ENCODE measurements at places on chromosomes 1 and 21.

DNA sequence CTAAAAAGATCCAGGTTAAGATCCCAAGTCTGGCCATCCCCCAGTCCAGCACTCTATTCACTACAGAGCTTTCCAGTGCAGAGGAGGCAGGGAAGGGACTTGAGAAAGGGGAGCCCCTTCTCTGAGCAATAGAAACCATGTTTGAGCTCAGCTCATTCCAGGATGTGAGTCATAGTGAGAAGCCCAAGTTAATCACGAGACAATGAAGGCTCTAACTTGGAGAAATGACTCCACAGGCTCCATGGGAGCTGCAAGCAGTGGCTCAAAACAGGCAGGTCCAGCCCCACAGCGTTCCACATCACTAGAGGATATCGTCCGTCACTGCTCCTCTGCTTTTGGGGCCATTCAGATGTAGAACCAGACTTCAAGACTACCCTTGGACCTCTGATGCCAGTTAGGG is 59.1 kb downstream of the CAMK2N1 start:
- no peak for DNase-seq

DNA sequence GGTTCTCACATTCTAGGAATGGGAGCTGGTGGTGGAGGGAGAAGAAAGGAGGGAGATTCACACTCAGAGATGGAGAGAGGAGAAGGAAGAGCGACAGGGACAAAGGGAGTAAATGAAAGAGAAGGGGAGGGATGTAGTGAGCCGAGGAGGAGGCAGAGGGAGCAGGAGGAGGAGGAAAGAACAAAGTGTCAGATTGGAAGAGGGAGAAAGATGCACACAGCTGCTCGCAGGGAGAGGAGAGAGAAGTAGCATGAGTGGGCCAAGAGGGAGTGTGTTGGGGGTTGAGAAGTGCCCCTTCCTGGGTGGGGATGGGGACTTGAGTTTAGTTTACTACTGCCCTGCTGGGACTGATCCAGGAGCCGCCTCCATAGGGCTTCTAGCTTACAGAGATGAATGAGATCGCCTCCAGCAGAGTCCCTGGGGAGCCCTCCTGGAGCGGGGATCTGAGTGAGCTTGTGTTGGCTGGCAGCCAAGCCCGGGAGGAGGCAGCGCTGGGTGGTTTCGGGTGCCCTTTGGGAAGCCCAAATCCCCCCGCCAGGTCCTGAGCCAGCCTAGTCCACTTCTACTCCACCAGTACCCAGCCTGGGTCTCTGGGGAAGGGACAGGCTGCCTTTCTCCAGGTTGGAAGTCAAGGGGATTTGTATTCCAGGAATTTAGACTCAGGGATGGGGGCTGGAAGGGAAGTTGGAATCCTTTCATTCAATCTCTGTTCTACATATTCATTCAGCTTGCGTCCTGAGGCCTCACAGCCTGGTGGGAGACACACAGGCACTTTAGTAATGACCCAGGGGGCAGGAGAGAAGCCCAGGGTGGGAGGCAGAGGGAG is 20.9 kb downstream of the PTPRU start:
- DNase-seq, result no peak

DNA sequence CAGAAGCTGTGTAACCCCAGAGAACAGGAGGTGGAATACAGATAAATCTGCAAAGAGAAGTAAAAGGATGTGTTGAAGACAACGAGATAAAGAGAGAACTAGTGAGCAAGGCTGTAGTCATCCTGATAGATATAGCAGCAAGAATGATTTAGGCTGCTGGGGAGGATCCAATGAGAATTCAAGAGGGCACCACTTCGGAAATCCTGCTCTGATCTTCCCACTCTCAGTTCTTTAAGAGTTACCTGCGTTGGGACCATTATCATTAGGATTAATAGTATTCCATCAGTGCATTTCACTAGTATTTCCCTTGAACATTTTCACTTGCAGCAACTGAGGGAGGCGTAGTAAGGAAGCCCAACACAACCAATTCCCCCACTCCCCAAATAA is at the start of gene BRINP3:
Gene BRINP3, minus strand, starts transcription at position 103 of the 387 bp plus-strand sequence.
- no peak for DNase-seq

- no peak for DNase-seq
Measured at GRCh38 chr1:178134061-178134460, 40.2 kb downstream of the RASAL2 start.

DNA sequence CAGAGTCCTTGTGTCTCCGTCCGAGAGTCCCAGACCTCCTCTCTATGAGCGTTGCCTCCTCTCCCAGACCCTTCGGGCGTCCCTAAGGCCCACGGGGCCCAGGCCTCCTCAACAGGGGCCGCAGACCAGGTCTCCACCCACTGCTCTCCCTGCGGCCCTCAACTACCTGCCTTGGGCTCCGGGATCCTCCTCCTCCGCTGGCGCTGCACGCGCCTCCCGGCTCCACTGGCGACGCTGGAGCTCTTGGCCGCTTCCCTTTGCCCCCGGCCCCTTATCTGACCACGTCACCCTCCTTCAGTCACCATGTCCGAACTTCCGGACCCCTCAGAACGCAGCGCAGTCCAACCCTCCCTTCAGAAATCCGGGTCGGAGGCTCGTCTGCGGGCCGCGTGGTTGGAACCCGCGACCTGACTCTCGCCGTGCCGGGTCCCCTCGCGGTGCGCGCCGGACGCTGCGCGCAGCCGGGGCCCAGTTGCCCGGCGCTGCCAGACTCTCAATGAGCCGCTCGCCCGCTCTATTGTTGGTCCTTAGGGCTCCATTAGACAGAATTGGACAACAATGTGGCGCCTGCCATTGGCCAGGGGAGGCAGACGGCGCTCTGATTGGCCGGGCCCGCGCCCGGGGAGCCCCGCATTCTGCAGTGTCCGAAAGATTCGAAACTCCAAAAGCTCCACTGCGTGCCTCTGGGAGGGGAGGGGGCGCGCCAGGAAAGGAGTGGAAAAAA is at the start of gene DMRTA2:
Gene DMRTA2, minus strand, starts transcription at position 498 of the 724 bp plus-strand sequence. CDS start 1,907 bp downstream, outside the sequence.
- no peak for DNase-seq

DNA sequence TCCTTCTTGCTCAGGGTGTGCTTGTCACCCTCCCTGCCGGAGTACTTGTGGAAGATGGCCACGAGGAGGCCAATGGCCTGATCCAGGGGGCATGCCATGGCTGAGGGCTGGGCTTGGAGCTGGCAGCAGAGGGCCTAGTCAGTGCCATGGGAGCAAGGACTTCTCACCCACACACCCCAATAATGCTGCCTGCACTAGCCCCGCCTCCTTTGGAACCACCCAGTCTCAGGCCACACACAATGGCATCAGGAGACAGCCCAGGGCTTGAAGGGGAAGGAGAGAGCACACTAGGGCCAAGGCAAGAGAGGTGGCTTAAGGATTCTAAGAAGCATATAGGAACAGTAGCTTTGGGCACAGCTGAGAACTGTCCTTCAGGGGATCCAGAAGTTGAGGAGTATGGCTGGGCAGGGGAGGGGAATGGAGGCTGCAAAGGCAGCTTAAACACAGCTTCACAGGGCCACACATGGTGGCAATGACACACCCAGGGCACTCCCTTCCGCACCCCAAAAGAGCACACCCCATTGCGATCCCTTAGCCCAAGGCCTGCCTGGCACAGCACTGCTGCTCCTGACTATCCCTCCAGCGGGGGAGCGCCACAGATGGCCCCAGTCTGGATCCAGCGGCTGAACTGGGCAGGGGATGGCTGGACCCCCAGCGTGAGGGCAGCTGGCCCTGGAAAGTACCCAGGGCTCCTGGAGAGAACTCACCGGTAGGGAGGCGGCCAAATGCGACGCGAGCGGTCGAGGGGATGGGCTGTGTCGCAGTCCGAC is at the start of gene S100A6:
Gene S100A6, minus strand, starts transcription at position 750 of the 770 bp plus-strand sequence. Its CDS starts 652 bp downstream, at position 98.
- no peak for DNase-seq

GRCh38 chr1:83961571-83962295 is 37.2 kb downstream of the TTLL7 start:
- no peak for DNase-seq

DNA sequence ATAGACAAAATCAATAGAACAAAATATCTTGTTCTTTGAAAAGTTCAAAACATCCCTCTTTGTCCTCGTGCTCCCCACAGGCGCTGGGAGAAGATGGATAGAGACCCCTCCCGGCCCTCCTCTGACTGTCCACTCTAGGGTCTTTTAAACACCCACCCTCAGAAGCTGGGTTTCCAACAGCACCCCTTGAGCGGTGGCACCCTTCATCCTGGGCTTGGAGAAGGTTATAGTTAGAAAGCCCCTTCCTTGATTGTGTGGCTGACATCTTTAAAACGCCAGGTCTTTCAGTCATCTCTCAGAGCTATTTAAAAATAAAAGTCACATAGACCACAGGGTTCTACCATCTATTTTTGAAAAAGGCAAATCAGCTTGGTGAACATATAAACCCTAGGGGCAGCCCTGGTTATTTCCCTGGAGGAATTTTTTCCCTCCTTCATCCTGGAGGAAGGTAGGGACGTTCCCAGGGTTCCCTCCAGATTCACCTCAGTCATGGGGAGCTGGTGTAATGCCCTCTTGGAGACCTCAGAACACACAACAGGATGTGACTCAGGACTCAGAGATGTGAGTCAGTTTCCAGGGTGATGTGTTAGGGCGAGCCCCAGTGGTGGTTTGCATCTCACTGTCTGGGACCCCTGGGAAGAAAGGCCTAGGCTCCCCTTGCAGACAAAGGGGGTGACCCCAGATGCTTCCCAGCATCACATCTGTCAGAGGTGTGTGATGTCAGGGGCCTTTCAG is 138.5 kb downstream of the CLIC6 start:
- DNase-seq, result peak; percentile 45

GRCh38 chr1:243394066-243394465 is 138.2 kb downstream of the SDCCAG8 start:
- DNase-seq, result no peak

DNA sequence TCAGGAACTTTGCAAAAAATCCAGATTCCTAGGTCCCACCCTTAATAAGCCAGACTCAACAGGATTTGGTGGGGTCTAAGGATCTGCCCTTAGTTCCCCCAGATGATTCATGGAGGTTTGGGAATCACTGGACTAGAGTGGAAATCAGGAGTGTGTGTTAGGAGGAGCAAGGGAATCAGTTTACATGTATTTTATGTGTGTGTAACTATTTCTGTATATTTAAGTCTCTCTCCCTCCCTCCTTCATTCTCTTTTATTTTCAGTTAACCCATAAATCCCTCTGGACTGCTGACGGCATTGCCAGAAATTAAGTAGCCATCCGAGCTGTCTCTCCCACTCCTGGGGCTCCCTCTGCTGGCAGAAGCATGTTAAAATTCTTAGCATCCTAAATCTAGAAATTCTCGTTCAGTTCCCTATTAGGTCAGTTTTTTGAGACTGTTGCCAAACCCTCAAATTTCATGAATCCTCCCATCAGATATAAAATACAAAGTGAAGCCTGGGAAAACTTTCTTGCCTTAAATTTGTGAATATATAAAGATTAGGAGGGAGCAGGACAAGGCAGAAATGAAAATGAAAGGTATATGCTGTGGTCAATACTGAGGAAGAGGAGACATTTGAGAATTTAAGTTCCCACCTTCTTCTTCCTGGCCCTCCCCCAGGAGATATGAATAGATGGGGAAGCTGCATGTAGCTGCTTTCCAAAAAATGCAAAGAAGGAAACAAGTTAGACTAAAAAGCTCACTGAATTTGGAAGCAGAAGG is 11.7 kb upstream of the HSD11B1 start:
- DNase-seq, result peak; percentile 51

- DNase-seq, result no peak
Measured at GRCh38 chr1:182739545-182739944, 50.0 kb upstream of the NPL start.

- no peak for DNase-seq
Measured at GRCh38 chr1:12595757-12596006, 22.3 kb downstream of the DHRS3 start.

- DNase-seq, result no peak
Measured at GRCh38 chr1:46654012-46654411, 14.2 kb downstream of the ATPAF1 start.

DNA sequence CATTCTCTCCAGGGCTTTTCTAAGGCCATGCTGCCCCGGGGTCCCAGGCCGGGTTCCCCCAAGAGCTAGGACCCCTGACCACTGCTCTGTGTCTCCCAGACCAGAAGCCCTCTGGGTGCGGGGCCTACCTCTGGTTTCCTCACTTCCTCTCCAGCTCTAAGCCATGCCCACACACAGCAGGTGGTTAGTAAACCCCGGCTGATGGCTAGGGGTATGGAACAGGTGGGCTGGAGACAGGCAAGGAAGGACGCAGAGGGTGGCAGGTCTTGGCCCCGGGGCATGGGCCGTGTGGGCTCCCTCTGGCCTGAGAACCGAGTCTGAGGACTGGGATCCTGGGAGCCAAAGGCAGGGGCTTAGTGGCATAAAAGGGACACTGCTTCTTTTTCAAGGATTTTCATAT is 15.9 kb upstream of the PLCH2 start:
- DNase-seq, result no peak

DNA sequence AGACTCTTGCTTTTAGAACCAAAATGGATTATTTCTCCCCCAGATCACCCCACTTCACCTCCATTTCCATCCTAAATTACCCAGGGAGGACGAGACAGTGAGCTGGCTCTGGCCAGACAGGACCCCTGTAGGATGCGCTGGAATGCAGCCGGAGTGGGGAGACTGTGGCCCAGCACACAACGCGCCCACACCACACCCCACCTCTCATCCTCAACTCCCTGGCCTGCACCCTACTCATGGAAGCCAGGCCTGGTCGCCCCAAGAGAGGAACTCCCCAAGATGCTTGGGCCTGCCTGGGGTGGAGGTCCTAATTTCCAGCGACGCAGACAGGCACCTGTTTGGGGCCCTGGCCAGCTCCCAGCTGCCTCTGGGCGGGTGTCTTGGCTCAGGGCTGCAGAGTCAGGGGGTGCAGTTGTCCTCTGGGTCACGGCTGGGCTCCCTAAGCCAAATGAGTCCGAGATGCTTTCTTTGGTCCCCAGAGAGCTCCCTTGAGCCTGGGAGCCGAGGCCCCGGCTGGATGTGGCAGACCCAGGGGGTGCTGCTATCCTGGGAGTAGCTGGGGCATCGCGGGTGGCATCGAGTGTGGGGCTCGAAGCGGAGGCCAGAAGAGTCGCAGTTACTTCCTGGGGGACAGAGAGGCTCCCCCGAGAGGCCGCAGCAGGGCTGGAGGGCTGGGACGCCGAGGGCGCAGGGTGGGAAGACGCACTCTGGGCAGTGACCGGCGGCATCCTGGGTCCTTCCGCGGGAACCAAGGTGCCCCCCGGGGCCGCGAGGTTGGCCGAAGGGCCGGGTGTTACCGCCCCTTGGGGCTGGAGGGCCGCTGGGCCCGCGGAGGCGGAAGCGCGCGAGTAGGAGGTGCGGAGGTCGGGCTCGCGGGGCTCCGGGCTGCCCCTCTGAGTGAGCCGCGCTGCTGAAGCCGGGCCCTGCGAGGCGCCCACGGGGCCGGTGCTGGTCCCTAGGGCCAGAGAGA is 10.4 kb downstream of the CLEC20A start:
- DNase-seq, result no peak

Data from omental fat pad (tissue), 4 donors.